Hepatocyte (in vitro differentiated cells): ENCODE measurements at places on chromosomes 2 and 18.

GRCh38 chr2:239313776-239314175 is 87.0 kb downstream of the HDAC4 start:
- DNase-seq, result no peak

DNA sequence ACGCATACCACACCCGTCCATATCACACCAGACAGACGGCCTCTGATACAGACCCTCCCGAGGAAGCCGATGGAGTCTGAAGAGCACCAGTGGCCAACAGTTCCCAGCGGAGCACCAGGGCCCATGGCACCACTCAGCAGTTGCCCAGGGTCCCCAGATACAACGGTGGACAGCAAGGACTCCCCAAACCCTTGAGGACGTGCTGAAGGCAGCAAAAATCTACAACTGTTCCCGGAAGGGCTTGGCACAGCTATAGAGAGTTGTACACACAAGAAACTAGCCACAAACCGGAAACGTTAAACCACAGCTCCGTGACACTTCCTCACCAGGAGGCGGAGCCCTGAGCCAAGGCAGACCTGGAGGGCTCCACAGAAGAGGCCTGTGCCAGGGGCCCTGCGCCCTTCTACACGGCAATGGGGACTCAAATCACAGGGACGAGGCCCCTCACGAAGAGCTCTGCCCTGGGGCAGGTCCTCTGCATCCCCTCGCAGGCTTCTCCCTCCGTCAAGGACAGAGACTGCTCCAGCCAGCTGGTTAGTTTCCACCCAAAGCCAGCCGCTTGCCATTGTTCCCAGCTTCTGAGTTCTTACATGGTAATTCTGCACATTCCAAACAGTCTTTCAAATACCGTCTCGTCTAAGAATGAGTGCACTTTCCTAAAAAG is 133.4 kb downstream of the HDAC4 start:
- no peak for DNase-seq

- DNase-seq, result peak; percentile 19
Measured at GRCh38 chr2:99152199-99152895, 2.4 kb downstream of the TSGA10 start.

DNA sequence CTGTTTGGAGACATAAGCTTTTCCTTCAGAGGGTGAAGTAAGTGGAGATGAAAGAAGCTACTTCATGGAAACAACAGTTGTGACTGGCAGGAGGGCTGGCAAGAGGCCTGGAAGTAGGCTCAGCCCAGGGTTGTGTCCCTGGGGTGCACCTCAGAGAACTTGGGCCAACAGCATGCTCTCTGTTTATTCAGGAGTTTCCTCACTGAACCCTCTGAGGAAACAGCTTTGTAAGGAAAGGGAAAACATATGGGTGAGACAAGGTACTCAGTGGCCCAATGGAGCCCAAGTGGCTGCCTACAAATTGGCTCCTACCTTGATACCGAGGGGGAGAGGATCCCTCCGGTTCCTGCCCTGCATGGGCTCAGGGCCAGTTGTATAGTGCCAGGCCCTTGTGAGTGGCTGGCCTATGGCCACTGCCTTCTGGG is 115.5 kb upstream of the ITGA6 start:
- DNase-seq, result no peak

DNA sequence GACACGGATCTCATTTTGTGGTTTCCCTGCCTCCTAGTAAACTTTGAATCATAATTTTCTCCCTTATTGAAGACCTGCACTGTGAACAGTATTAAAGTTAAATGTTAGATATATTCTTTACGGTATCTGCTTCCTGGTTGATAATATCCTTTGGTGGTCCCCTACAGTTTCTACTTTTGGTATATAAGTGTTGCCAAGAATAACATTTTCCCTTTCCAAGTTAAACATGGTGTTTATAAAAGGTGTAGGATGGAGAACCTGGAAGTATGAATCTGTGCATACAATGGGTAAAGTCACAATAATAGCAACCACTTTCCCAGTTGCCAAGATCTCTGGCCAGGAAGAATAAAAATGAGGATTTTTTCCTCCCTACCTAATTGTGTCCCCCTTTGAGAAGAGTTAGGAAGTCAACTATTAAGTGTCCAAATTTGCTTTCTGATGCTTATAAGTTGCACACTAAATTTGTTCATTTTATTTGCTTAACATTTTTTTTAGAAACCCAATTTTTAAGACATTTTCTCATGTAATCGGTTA is 201.0 kb upstream of the STK17B start:
- no peak for DNase-seq

DNA sequence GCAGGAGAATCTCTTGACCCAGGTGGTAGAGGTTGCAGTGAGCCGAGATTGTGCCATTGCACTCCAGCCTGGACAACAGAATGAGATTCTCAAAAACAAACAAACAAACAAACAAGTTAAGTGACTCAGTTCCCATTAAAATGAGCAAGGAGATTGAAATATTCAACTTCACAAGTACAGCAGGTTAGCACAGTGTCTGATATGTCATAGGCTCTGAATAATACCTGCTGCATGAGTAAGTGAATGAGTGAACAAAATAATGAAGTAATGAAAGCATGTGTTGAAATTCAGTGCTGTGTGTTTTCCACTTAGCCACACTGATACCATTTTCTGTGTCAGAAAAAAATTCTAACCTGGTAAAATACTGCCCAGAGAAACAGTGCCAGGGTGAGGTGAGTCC is 41.9 kb upstream of the SETBP1 start:
- DNase-seq, result no peak

DNA sequence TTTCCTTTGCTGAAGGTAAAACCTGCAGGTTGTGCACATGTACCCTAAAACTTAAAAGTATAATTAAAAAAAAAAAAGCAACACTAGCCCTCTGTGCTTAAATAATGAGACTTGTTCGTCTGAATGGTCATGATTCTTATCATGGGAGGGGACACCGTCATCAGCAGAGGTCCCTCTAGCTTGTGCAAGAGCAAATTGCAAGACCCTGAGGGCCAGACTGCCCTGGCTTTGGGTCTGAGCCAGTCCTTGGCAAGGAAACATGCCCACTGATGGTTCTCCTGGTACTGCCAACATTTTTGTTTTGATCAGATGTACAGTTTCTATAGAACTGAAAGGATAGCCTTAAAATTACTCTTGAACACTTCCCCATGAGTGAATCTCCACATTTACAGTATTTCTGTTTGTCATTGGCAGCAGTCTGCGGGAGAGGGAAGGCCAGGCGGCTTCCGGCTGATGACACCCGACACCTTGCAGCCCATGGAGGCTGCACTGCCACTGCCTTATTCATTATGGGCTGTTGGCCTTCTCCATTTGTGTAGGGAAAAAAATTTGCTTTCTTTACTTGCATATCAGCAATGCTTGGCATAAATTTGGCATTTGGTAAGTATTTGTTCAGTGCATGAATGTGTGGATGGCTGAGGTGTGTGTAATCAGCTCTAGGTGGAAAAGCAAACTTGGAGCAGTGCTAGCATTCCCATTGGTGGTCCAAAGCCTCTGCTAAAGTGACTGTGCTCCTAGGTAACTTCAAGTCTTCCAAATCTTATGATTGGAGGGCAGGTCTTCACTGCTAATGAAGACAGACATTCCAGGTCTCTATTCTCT is 161.6 kb upstream of the ALKAL2 start:
- no peak for DNase-seq

GRCh38 chr2:225355788-225356187 is 43.7 kb upstream of the NYAP2 start:
- DNase-seq, result no peak

DNA sequence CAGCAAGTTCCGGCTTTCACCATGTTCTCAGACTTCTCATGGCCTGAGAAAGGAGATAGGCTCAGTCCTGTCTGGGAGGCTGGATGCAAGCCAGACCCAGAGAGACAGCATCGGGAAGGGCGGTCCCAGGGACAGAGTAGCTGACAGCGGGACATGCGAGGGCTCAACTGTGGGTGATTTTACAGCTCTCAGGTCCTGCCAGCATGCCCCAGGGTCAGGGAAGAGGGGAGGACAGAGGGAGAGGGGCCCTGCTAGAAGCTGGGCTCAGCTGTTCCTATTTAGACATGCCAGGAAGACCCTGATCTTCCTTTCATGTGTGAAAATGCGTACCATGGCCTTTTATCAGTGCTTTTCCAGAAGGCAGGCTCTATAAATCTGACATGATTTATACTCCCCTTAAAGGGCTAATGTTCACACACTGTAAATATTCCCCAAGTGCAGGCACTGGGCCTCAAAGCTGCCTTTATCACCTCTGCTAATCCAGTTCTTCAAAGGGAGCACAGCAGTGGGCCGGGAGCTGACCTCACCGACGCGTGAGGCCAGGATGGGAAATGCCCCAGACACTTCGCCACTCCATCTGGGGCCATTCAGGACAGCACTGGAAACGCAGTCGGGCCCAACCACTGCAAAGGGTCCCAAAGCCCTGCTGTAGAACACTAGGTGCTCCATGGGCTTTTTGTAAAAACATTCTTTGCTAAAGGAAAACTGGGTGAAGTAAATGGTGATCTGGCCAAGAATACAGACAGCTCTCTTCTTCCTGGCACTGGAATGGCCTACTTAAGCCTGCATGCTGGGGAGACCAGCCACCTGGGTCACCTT is 96.1 kb upstream of the LMAN1 start:
- peak; percentile 43 for DNase-seq

- DNase-seq, result no peak
Measured at GRCh38 chr2:180048251-180048650, 41.2 kb upstream of the CWC22 start.

GRCh38 chr2:157748371-157749142 is 119.9 kb upstream of the ACVR1C start:
- DNase-seq, result no peak

GRCh38 chr2:201923436-201924328 is 110.0 kb upstream of the FZD7 start:
- DNase-seq, result no peak

- DNase-seq, result no peak
Measured at GRCh38 chr2:131588152-131588873, 60.6 kb downstream of the CCDC74A start.

GRCh38 chr2:37541516-37541915 is 129.9 kb downstream of the CDC42EP3 start:
- no peak for DNase-seq

DNA sequence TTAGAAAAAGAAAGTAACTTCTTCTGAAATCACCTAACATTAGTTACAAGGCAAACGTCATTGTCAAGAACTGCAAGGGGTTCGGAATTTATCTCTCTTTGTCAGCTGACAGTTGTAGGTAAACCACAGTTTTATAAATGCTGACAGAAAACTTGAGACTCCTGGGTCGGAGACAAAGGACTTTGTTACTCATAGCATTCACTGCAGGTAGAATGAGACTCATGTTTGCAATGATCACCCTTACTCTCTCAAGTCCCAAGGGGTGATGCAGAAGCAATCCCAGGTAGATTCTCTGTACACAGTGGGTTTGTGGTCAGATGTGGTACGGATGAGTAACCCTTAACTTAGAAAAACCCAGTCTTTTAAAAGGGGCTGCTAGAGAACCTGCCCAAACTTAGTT is 757.8 kb downstream of the TRIB2 start:
- no peak for DNase-seq

- DNase-seq, result no peak
Measured at GRCh38 chr2:135091681-135092080, 39.6 kb downstream of the RAB3GAP1 start.

GRCh38 chr2:32246911-32247310 is 17.8 kb downstream of the NLRC4 start:
- DNase-seq, result no peak

- peak; percentile 58 for DNase-seq
Measured at GRCh38 chr2:236661061-236661761, 91.6 kb downstream of the ACKR3 start.

- peak; percentile 71 for DNase-seq
Measured at GRCh38 chr2:33212151-33212550, 264.3 kb upstream of the RASGRP3 start.

DNA sequence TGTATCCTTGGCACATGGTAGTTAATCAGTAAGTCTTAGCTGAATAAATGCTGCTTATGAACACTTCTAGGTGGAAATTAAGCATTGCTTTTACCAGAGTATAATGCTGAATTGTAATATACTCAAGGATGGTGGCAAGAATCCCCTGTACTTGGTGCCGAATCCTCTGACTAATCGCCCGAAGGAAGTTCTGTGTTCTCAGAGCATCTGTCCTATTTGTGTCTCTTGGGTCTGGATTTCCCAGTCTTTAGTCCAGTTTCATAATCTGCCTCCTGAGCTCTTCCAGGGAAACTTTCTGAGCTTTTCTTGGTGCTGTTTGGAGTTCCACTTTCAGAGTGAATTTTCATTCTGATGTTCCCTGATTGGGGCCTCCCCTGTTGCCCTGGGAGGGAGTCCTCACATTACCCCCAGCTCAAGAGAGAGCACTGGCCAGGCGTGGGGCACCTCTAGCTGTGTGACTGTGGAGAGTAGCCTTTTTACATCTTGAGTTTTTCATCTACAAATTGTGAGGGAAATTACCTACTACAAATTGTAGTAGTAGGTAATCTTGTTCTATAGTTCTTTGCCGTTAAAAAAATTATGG is 144.9 kb downstream of the LTBP1 start:
- no peak for DNase-seq

- DNase-seq, result peak; percentile 73
Measured at GRCh38 chr2:84495539-84496146, 20.7 kb upstream of the DNAH6 start.

DNA sequence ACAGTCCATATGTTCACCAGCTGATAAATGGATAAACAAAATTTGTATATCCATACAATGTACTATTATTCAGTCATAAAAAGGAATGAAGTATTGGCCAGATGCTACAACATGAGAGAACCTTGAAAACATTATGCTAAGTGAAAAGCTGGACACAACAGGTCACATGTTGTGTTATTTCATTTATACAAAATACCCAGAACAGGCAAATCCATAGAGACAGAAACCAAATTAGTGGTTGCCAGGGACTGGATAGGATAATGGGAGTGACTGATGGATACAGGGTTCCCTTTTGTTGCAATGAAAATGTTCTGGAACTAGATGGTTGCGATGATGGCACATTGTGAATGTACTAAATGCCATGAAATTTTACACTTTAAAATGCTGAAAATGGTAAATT is 10.2 kb upstream of the PCARE start:
- DNase-seq, result no peak

GRCh38 chr2:112768432-112768831 is 4.0 kb upstream of the CKAP2L start:
- DNase-seq, result no peak

DNA sequence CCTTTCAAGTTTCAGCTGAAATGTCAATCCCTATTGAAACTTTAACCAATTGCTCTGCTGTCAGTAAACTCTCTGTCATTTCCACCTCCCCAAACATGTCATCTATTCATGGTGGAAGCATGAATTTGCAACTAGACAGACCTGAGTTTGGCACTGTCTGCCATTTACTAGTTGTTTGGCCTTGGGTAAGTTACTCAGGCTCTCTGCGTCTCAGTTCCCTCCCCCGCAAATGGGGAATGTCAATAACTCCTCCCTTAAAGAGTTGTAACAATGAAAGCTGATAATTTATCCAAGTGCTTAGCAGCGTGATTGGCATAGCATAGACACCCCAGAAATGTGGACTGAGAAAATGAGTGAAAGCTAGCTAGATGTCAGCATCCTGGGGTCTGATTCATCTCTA is 73.3 kb upstream of the THOC1 start:
- DNase-seq, result no peak

DNA sequence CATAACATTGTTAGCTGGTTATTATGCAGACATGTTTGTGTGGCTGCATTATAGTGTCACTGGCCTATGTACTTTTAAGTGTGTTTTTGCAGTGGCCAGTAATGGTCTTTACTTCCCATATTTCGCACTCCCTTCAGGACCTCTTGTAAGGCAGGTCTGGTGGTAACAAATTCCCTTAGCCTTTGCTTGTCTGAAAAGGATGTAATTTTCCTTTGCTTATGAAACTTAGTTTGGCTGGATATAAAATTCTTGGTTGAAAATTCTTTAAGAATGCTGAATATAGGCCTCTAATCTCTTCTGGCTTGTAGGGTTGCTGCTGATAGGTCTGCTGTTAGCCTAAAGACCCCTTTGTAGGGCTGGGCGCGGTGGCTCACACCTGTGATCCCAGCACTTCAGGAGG is 34.7 kb downstream of the ZC3H8 start:
- no peak for DNase-seq
